ENCODE measurements at places on chromosomes 5 and 9.

GRCh38 chr5:6582507-6583048, 50.3 kb downstream of the NSUN2 start:
- DNase-seq = no peak

DNA sequence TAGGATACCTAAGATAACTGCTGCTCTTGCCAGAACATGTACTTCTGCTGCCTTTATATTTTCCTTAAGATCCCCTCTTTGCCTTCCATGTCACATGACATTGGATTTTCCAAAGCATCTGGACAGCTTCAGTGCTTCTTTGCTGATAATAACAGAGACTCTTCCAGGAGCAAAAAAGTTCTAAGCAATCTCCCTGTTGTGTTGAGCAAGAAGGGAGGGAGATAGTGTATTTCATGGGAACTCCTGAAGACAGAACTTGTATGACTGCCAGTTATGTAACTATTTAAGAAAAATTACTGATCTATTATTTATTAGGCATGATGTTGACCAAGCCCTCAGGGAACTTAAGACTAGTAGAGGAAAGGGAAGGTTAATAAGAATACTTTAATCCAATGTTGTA, 454.7 kb downstream of the SPATA31D1 start:
- no peak for DNase-seq

GRCh38 chr5:116577064-116577788, 2.6 kb upstream of the SEMA6A start:
- DNase-seq = no peak

DNA sequence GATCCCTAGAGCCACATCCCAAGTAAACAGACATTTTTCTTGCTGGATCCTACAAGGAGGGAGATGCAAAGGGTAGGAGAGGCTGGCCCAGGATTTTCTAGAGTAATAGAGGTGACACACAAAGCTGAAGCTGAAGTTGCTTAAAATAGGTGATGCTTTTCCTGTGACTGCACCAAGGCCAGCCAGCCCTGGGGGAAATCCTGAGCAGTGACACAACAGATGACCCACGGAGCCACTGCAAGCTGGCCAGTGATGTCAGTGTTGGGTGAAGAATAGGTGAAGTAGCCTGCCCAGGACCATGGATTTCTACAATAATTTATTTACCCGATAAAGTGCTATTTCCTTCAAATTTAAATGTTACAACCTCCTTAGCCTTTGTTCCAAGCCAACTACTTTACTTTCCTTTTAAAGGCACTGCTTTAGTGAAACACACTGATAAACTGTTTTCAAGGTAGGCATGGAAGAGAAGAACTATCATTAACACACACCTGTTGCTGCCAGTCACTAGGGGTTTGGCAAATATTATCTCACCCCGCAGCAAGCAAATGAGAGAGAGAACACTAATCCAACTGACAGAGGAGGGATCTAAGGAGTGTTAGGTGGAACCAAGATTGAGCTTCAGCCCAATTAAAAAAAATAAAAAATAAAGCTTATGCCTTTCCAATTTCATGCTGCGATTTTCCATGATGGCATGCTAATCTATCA, 123.5 kb downstream of the CTNND2 start:
- no peak for DNase-seq

DNA sequence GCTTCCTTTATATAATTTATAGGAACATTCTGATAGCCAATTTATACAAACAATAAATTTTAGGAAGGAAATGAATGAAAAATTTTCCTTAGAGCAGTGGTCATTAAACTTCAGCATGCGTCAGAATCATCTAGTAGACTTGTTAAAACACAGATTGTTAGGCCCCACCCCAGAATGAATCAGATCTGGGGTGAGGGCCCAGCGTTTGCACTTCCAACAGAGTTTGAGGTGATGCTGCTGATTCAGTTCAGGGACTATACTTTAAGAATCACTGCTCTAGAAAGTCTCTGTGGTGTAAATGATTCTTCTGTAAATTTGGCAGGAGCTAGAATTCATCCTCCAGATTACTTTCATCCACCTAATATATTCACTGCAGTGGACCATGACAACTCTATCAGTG, 80.4 kb downstream of the SLC12A2 start:
- no peak for DNase-seq

GRCh38 chr9:37430841-37431597, 8.5 kb downstream of the GRHPR start:
- no peak for DNase-seq

- DNase-seq = no peak
Measured at GRCh38 chr9:14704281-14704680, 11.0 kb upstream of the ZDHHC21 start.

GRCh38 chr9:71302776-71303175, 181.4 kb upstream of the TRPM3 start:
- no peak for DNase-seq

GRCh38 chr5:111360173-111360572, 136.0 kb downstream of the CAMK4 start:
- no peak for DNase-seq

DNA sequence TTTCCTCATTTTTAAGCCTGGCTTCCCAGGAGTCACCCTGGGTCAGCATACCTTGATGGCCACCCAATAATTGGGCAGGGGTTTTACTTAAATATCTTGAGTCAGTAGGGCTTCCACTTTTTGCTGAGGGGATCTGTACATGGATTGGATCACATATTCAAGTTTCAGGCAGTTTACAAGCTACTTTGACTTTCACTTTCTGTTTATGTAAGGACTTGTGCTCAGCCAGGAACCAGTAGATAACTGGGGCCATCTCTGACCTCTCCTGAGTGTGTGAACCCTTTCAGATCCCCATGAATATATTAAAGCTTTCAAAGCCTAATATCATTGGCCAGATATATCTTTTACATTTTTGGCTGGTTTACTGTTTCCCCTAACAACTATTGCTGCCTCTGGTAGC, 45.1 kb downstream of the SLCO6A1 start:
- no peak for DNase-seq

All from HL-60 (cell line).